Thyroid gland (tissue), 4 donors: ENCODE measurements at places on chromosomes 2 and 18.
A peak's percentile ranks its signal among the peaks of the same experiment; 100 is the strongest.

- peak; percentile 51 for DNase-seq
These were observed 59.5 kb downstream of the LRRTM1 start for GRCh38 chr2:80244905-80245584.

- no peak for DNase-seq
These were observed 14.5 kb upstream of the PLA2R1 start for GRCh38 chr2:160076914-160077313.

DNA sequence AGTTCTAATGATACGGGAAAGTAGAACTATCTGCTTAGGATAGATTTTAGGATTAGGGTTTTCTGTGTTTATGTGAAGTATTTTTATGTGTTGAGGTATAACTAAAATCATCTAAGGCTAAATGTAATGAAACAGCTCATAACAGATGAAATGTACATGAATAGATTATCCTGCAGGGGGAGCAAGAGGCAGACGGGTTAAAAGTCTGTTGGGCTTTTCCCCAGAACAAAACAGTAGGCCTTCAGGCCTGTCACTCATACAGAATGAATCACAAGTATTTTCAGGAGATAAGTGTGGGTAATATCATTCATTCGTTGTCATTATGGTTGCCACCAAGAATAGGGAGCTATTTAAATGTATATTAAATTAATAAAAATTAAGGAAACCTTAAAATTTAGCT, 107.9 kb upstream of the IL1R2 start:
- DNase-seq, result no peak

GRCh38 chr2:86368161-86368824, 30.9 kb upstream of the REEP1 start:
- DNase-seq, result peak; percentile 28

GRCh38 chr2:69340101-69340775, 46.8 kb downstream of the GFPT1 start:
- no peak for DNase-seq

- peak; percentile 14 for DNase-seq
These were observed 298.8 kb downstream of the SP3 start for GRCh38 chr2:173666171-173666888.

DNA sequence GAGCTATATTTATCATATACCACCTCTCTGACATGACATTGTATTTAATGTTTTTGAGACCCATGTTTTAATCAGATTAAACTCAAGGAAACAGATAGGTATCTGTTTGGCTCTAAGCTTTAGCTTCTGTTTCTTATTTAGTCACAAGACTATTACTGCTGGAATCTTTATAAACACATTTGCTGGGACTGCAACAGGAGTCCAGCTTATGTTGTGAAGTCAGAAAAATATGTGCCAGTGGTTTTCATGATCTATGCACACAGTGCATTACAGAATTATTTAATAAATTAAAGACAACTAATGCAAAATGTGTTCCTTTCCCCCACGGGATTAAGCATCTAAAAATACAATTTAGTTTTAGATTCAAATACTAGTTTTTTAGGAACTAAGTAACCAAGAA, 338.9 kb downstream of the ZEB2 start:
- no peak for DNase-seq

DNA sequence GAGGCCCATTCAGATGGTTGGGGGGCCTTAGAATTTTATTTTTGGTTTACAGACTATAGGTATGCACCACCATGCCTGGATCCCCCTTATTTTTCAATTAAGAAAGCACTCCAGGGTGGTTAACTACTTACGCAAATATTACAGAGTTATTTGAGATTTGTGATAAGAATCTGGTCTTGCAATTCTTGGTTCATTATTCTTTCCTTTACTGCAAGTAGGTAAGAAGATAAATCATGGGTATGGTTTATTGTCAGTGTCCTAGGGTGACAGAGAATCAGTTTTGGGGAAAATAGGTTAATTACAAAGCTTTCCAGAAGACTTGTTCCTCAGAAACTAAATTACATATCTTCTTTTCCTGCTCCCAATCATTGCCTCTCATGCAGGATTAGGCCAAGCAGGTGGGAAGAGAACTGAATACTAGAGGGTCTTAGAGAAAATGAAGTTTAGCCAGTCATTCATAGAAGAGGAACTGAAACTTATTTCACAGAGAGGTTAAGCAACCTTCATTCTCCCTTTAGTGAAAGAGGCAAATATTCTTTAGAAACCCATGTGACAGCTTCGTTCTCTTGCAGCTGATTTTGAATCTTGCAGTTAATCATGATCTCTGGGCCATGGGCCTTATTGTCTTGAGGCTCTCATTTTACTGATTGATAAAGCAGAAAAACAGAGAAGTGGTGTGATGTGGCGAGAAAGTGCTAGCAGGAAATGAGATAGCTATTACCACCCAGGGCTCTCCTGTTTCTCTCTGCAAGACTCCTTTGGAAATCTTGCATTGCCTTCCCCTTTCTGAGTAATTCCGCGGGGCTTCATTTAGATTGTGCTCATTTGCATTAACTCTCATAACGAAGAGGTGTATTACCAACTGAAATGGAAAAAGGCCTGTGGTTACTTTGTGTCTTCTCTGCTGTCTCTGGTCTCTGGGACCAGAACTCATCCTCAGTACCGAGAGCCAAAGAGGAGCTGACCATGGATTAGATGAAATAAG, 44.8 kb upstream of the ARHGAP25 start:
- DNase-seq, result no peak
